ENCODE measurements at places on chromosomes 2 and 18.

GRCh38 chr2:221635949-221636348, 63.8 kb upstream of the EPHA4 start:
- DNase-seq = no peak

DNA sequence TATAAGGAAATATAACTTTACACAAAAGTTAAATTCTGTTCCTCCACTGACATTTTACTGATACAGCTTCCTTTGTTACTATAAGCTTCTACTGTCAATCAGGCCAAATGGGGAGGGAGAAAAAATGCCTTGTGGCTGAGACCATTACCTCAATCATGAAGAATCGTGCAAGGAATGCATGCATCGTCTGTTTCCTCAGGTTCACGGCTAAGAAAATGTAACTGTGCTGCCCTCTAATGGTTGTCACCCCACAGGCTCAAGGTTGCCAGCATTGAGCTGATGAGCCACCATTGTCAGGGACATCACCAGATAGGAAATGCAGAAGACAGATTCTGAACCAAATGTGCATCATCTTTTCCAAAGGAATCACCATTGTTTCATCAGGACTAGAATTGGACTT, 426.9 kb downstream of the CDH2 start:
- no peak for DNase-seq

GRCh38 chr2:153487448-153487847, 8.9 kb upstream of the RPRM start:
- no peak for DNase-seq

- DNase-seq = no peak
These were observed 347.6 kb upstream of the VRK2 start for GRCh38 chr2:57698935-57699449.

- DNase-seq = no peak
These were observed 70.1 kb downstream of the EPG5 start for GRCh38 chr18:45896991-45897390.

DNA sequence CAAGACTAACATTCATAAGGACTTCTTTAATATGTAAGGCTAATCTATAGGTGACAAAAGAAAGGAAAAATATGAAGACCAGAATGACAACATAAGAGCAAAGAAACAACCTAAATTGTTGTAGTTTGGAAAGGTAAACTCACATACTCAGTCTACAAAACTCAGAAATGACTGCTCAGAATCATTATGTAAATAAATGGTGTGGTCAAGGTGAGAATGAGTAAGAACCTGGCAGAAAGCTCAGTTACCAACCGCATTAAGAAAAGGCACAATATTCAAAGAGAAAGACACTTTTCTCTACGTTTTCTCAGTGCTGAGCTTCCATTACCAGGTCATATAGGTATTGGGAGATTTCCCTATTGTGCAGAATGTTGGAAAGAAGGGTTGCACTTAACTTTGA, 15.8 kb downstream of the ATF2 start:
- no peak for DNase-seq

GRCh38 chr2:120316071-120316470, 29.9 kb upstream of the INHBB start:
- no peak for DNase-seq

DNA sequence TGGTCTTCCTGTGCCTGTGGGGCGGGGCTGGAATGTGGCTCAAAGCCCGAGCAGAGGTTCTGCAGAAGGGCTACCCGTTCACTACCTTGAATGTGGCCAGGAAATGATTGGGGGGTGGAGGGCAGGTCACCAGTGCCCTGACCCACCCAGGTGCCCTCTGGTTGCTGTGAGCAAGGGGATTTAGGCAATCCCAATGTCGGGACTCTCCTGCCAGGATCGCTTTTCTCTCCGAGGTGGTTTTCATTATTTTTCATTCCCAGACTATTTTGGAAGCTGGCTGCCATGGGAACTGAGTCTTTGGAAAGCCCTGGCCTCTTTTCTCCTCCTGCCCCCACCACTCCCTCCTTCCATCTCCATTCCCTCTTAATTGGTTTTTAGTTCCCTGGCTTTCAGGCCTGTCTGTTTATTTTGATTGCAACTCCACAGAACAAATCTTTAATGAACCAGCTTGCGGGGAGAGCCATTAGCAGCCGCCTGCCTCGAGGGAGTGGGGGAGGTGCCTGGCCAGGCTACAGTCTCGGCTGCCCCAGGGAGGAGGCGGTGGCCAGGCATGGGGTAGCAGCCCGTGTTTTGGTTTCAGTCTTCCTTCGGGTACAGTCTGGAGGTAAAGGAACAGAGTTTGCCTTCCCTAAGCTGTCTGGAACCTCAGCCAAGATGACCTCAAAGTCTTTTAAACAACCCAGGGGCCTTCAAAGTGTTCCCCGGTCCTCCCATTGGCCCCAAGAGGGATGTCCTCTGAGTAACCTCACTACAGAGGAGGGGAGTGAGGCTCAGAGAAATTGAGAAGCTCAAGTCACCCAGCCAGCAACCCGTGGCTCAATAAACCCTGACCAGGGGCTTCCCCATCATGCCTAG, 114.4 kb upstream of the HAAO start:
- no peak for DNase-seq

GRCh38 chr2:141020346-141020745, 1110.5 kb downstream of the LRP1B start:
- no peak for DNase-seq

DNA sequence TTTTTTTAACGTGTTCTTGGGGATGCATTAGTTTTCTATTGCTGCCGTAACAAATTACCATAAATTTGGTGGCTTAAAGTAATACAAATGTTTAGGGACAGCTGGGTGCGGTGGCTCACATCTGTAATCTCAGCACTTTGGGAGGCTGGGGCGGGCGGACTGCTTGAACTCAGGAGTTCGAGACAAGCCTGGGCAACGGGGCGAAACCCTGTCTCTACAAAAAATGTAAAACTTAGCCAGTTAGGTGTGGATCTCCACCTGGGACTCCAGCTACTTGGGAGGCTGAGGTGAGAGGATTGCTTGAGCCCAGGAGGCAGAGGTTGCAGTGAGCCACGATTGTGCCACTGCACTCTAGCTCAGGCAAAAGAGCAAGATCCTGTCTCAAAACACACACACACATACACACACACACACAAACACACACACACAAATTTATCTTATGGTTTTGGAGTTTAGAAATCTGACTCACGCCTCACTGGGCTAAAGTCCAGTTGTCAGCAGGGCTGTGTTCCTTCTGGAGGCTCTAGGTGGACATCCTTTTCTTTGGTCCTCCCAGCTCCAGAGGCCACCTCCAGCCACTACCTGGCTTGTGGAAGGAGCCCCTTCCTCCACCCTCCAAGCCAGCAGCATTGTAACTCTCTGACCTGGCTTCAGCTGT, 76.1 kb downstream of the SEPTIN10 start:
- DNase-seq = no peak

DNA sequence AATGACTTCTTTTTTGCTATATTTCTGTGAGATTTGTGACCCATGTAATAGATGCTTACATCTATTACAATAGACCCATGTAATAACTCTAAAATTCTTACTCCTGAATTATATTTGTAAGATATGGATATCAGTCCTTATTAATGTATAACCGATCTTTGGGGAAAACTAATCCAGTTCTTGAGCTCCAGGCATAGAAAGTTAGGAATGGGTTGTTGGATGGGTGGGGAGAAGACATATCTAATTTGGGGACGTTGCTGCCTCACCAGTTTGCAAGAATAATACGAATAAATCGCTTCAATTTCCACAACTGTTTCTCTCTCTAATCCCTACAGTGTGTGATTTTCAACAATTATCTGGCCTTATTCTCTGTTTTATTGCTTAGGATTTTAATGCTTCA, 13.5 kb downstream of the CAVIN2 start:
- DNase-seq = no peak

- DNase-seq = no peak
These were observed 34.5 kb downstream of the SFT2D3 start for GRCh38 chr2:127735537-127736399.

- no peak for DNase-seq
These were observed 88.8 kb downstream of the EPAS1 start for GRCh38 chr2:46385786-46386577.

- no peak for DNase-seq
These were observed 37.1 kb downstream of the FOSL2 start for GRCh38 chr2:28429636-28430376.

DNA sequence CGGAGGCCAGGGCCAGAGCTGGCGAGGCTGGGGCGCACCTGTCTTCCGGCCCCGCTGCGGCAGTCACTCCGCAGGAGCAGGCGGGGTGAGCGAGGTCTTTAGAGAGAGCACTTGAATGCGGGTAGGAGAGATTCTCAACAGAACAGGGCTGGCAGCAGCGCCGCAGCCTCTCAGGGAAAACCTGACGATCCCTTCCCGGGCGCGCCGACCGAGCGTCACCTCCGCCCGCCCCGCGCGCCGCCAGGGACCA, 526 bp downstream of the PRKRA start:
- DNase-seq = no peak

GRCh38 chr2:85741833-85742455, 11.8 kb upstream of the ATOH8 start:
- DNase-seq = no peak

DNA sequence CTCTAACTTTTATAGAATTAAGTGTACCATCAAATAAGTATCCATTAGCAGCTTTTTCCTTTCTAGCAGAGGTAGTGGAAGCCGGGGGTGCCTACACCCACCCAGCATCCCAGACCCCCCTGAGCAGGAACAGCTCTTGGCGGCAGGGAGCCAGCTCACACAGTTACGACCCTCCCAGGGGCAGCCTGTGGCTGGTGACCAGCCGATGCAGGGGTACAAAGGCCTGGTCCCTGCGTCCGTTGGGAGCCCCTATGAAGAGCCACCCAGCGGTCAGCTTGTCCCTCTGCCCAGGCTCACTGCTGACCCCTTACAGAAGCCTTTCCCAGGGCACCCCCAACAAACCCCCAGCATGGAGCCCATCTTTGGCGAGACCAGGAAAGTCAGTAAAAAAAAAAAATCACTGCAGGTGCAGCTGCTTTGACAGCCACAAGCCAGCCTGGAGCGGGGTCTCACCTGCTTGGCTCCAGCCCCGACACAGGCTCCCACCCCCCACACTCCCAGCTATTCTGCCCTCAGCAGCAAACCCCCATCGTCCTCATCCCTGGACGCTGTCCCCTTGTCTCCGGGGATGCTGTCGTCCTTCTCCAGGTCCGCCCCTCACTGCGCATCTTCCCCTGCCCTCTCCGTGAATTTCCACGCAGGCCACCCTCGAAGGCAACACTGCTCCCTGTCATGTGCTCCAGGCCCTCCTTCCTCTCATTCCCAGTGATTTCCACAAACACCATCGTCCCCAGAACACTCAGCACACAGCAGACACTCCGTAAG, 43.1 kb downstream of the GPC1 start:
- DNase-seq = no peak

GRCh38 chr18:60951091-60951490, 382.1 kb upstream of the CDH20 start:
- no peak for DNase-seq

GRCh38 chr2:105358593-105358992, 21.3 kb downstream of the C2orf49 start:
- DNase-seq = no peak

GRCh38 chr2:23327887-23328286, 57.1 kb upstream of the KLHL29 start:
- no peak for DNase-seq

- no peak for DNase-seq
These were observed 36.9 kb downstream of the MRPL33 start for GRCh38 chr2:27808418-27808817.

DNA sequence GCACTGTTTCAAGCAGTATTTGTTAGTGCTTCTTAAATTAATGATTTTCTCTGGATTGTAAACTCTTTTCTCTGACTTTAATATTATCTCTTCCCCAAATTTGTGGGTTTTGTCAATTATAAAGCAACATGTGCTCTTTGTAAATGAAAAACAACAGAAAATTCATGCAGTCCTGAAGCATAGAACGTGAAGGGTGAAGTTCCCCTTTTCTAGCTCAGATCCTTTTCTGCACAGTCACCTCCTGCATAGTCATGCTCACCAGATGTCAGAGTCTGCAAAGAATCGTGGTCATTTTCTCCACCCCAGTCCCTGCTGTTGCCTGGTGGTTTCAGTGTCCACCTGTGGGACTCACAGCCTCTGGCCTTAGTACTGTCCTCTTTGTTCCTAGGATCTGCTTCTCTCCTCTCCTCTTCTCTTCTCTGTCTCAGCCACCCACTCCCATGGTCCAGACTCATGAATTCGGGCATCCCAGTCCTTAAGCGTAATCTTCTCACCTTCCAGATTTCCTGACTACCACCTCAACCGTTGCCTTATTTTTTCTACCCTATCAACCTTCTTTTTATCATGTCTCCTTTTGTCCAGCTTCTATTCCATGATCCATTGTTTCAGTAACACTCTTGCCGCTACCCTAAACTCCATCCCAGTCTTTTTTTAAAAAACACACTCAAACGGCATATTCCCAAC, 229.1 kb downstream of the RTP5 start:
- DNase-seq = no peak

DNA sequence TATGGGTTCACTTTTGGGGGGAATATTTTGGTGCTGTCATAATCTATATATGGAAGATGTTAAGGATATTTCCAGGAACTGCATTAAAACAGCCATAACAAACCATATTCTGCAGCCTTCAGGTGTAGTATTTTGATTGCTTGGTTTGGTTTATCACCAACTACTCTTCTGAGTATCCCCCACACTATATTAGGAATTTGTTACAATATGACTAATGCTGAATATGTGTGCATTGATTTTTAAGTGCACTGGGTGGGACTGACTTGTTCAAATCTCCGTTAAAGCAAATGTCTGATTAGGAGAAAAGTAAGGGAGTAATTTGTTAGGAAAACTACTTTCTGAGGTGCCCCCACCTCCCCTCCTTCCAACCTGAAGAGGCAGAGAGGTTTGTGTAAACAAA, 47.7 kb downstream of the SPTBN1 start:
- no peak for DNase-seq

GRCh38 chr2:9310798-9311197, 104.2 kb downstream of the ASAP2 start:
- no peak for DNase-seq

GRCh38 chr18:62828852-62829251, 113.5 kb downstream of the PHLPP1 start:
- no peak for DNase-seq

GRCh38 chr2:131521961-131522781, 5.5 kb upstream of the CCDC74A start:
- no peak for DNase-seq

DNA sequence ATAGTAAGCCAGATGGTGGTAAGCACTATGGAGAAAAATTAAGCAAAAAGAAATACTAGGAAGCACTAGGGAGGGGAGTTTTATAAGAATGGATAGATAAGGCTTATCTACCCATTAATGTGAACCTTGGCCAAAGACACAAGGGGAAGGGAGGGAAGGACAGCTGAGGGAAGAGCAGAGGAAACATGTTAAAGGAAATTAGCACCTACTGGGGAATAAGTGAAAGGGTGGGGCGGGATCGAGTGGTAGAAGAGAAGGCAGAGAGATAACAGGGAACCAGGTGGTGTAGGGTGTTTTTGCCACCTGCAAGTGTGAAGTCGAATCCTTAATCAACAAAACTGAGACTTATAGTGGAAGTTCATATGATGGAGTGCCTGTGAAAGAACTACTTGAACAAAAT, 1.7 kb downstream of the UNC80 start:
- DNase-seq = no peak

- DNase-seq = no peak
These were observed 124.9 kb downstream of the GALNT14 start for GRCh38 chr2:31013301-31013700.

- DNase-seq = no peak
These were observed 105.3 kb upstream of the FZD7 start for GRCh38 chr2:201928363-201928762.

Measured in stimulated activated CD4-positive, alpha-beta T cell treated with anti-CD3 and anti-CD28 coated beads, Interleukin-2, amount 100 ng/mL, for 4 hours (primary cell).